CD4-positive, alpha-beta T cell (primary cell): ENCODE measurements at places on chromosomes 3 and 15.

DNA sequence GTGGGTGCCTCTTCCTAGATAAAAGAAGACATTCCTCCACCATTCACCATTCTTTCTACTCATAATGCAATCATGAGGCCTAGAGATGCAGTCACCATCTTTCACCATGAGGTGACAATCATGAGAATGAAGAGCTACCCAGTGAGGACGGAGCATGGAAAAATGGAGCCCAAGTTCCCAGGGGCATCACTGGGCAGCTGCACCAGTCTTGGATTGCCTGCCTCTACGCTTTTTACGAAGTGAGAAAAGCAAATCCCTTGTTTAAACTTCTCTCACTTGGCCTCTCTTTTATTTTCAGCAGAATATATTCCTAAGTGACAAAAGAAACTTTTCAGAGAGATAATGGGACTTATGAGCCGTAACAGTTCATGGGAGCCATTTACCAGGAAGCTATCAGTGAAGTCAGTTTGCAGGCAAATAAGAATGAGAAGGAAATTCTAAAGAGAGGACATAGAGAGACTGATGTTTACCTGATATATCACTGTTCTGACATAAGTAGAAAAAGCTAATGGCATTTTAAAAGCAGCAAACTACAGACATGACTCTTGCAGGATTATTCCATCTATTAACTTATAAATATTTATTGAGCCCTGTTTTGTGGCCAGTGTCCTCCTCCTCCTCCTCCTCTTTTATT is 90.0 kb upstream of the CPNE4 start:
- DNase-seq = no peak

- no peak for DNase-seq
Observed at GRCh38 chr3:101898752-101899169, 49.4 kb downstream of the NFKBIZ start.

DNA sequence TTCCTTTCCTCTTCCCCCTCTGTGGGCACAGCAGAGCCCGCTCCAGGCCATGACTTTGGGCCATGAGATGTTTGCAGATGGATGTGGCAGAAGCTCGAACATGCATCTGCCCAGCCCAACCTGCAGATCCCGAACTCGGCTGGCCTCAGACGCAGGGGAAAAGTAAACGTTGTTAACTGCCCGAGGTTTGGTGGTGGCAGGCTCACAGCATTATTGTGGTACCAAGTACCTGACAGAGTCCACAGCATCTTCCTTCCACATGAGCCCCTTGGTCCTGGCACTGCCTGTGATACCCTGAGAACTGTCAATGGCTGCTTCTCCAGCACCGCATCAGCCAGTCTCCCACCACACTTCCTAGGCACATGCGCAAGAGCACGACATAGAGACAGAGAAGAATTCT is 424.3 kb downstream of the OCA2 start:
- no peak for DNase-seq

GRCh38 chr3:71227270-71227661 is 356.3 kb downstream of the FOXP1 start:
- DNase-seq = peak; percentile 39

DNA sequence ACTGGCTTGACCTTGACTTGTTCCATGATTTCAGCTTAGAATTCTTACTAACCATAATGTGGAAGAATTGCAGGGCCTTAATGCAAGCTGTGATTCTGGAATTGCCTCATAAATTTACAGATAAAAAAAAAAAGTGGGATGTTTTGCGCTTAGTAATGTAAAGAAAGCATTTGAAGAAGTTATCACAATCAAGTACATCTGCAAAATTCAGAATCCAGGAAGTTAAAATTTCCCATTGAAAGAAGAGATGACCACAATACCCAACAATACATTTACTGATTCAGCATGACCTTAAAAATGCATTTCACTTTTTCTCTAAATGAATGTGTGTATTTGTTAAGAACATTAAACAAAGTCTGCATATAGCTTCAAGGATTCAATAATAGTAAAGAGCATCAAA is 65.1 kb upstream of the CCNL1 start:
- no peak for DNase-seq

- DNase-seq = no peak
Observed at GRCh38 chr3:33419948-33420347, 20.3 kb downstream of the UBP1 start.

GRCh38 chr3:60469481-60469880 is 781.8 kb downstream of the FHIT start:
- DNase-seq = no peak
